ENCODE measurements at places on chromosomes 7 and 10.

DNA sequence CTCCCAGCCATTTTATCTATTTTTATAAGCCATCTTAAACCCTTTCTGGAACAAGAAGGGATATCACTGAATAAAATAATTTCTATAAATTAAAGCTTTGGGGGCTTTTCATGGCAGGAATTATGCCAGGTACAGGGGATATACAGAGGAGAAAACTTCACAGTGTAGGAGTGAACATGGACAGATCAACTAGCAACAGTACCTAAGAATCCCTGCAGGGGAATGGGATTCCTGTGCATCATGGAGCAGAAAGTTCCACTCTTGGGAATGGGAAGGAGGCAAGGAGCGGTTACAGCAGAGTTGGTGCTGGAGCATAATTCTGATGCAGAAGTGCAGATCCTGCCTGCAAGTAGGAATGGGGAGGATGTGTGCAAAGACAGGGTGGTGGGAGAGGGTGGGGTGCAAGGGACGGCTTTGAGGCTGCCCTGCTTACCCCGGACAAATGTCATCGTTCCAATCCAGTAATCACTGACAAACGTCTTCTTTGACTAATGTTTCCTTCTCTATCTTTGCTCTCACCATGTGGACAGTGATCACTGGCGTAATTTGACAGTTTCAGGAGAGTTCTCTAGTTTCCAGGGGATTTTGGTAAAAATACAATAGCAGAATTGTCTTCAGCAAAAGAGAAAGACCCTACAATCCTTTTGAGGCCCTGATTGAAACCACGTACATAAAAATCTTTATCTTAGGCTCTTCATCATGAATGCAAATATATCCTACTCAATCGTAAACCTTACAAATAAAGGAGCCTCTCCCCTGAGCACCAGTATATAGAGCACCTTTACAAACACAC is 196.7 kb downstream of the HECW1 start:
- no peak for DNase-seq

- DNase-seq = no peak
Observed at GRCh38 chr10:126118476-126118875, 222.1 kb downstream of the FANK1 start.

GRCh38 chr10:359762-360161 is 224.5 kb downstream of the ZMYND11 start:
- no peak for DNase-seq

DNA sequence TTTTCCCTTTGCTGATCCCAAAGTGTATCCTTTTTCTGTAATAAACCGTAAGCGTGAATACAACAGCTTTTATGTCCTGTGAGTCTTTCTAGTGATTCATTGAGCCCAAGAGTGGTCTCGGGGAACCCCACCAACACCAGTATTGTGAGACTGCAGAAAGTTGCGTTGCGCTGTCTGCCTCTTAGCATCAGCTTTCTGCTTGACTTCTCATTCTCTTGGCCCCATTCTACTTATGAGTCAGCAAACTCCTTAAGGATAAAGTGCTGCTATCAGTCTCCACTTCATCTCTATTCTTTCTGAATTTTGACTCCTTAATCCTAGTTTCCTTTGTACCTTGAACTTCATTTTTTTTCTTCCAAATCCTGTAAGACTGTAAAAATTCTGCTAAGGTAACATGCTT is 184.3 kb upstream of the MBL2 start:
- DNase-seq = no peak

DNA sequence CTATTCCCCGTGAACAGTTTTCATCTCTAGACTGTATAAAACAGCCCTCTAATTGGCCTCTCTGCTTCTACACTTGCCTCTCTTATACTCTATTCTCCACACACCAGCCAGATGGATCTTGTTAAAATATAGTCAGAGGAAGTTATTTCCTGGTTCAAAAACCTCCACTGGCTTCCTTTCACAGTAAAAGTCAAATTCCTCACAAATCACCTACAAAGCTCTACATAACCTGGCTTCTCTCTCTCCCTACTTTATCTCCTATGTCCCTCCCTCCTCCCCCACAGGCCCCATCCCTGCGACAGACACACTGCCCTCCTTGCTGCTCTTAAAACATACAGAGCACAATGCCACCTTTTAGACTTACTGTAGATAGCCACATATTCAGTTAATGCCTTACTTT is 60.1 kb downstream of the TPK1 start:
- DNase-seq = no peak

GRCh38 chr7:57646219-57646900 is 196.4 kb downstream of the ZNF716 start:
- no peak for DNase-seq

DNA sequence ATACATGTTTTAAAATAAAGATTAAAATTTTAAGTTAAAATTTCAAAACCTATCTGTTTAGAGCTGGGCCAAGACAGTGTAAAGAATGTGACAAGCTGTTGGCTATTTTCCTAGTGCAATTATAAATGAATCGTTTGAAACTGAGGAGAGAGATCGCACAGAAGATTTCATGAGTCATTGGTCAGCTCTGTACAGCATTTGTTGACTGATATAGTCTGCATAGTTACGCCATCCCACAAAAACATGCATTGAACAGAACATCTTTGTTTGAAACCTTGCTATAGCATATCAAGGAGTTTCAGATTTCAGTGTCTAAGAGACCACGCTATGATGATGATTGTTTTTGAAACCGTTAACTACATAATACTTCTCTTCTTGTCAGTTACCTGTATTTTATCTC is 1.3 kb upstream of the C10orf67 start:
- DNase-seq = no peak

DNA sequence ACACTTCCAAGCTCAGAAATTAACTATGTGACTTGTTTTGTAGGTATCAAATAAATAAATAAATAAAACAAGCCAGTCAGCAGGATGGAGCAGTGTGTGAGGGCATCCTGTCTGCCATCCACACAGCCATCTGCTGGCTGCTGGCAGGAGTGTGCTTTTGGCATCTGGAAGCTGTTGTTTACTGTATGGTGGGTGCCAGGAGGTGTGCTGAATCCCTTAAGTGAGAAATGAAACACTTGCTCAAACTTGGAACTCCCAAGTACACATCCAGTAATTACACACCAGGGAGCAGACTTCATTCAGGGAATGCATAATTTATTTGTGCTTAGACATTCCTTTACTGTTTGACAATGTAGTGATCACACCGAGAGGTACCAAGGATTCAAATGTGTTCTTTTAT is 16.9 kb upstream of the TAX1BP1 start:
- no peak for DNase-seq

GRCh38 chr7:122886357-122887081 is at the start of gene CADPS2:
TSS of gene CADPS2 (minus strand) at chr7:122886460. CDS start at chr7:122886337, 123 bp downstream.
- DNase-seq = no peak

- no peak for DNase-seq
Observed at GRCh38 chr7:28984631-28985030, 26.5 kb upstream of the TRIL start.
